ENCODE measurements at places on chromosomes 3 and 15. TPM values are rescaled to one million over a fixed set of nuclear protein-coding genes. Genes with fewer than 3 reads are reported as not detected.

Gene PODXL2
- polyA plus RNA-seq: 342 TPM

Gene CLDND1
- polyA plus RNA-seq: 162 TPM

Gene IP6K1
- polyA plus RNA-seq: 62.7 TPM

Gene RBP2
- polyA plus RNA-seq: not detected

Gene SI
- polyA plus RNA-seq: not detected

Gene RLBP1
- 0.16 TPM for polyA plus RNA-seq

Gene DNAH12
- polyA plus RNA-seq: 1.8 TPM

Gene CLRN1
- polyA plus RNA-seq: 0.18 TPM

Gene STX19
- not detected for polyA plus RNA-seq

Gene SLC27A2
- 3.5 TPM for polyA plus RNA-seq

Gene THRB
- polyA plus RNA-seq: 1.7 TPM

Gene PP2D1
- polyA plus RNA-seq: not detected

Gene OR5H2
- polyA plus RNA-seq: not detected

Gene CYFIP1
- 22.2 TPM for polyA plus RNA-seq

Gene PAQR9
- 0.24 TPM for polyA plus RNA-seq

Gene IL17RE
- polyA plus RNA-seq: not detected

Gene TYRO3
- polyA plus RNA-seq: 11.6 TPM

Gene GABRR3
- polyA plus RNA-seq: not detected

Gene QRICH1
- polyA plus RNA-seq: 122 TPM

Gene CCR5
- polyA plus RNA-seq: not detected

Gene ADAMTSL3
- polyA plus RNA-seq: 0.28 TPM

Gene NAALADL2
- 2.2 TPM for polyA plus RNA-seq

Gene HOMER2
- 21.7 TPM for polyA plus RNA-seq

Gene CLDN11
- 0.98 TPM for polyA plus RNA-seq

Gene SKOR1
- polyA plus RNA-seq: 0.81 TPM

Gene C3orf20
- not detected for polyA plus RNA-seq

Gene YEATS2
- 46.2 TPM for polyA plus RNA-seq

Gene EEF1AKMT4
- polyA plus RNA-seq: 1.6 TPM

Gene TRPM1
- not detected for polyA plus RNA-seq

Gene ACTRT3
- not detected for polyA plus RNA-seq

Gene ITIH1
- not detected for polyA plus RNA-seq

Gene LRRC31
- polyA plus RNA-seq: not detected

Gene PHLDB2
- 1.4 TPM for polyA plus RNA-seq

Gene WDR93
- not detected for polyA plus RNA-seq

Gene CHDH
- 0.17 TPM for polyA plus RNA-seq

Gene ANKRD63
- not detected for polyA plus RNA-seq

Gene ZFAND6
- 353 TPM for polyA plus RNA-seq

Gene TRIM42
- not detected for polyA plus RNA-seq

Gene ADGRG7
- polyA plus RNA-seq: not detected

Gene MCTP2
- polyA plus RNA-seq: not detected

Gene RTP4
- not detected for polyA plus RNA-seq

Gene MED12L
- 35.5 TPM for polyA plus RNA-seq

Gene RFTN1
- polyA plus RNA-seq: 66.9 TPM

Gene OXNAD1
- 11.5 TPM for polyA plus RNA-seq

Gene SPINT1
- polyA plus RNA-seq: 0.18 TPM

Gene MYZAP
- 0.16 TPM for polyA plus RNA-seq

Gene TRIM59
- polyA plus RNA-seq: 0.78 TPM

Gene ADAMTS9
- 1.2 TPM for polyA plus RNA-seq

Gene CCDC13
- 6.5 TPM for polyA plus RNA-seq

Gene GCSAM
- polyA plus RNA-seq: not detected

Gene PFN2
- 542 TPM for polyA plus RNA-seq

Gene APBA2
- polyA plus RNA-seq: 159 TPM

Gene EHHADH
- polyA plus RNA-seq: 2.0 TPM

Data from neural cell (in vitro differentiated cells).